RPMI8226 (cell line): ENCODE measurements at places on chromosomes 2 and 18.
A peak's percentile ranks its signal among the peaks of the same experiment; 100 is the strongest.

GRCh38 chr2:148674063-148675020, 29.8 kb downstream of the EPC2 start:
- DNase-seq = peak; percentile 57

DNA sequence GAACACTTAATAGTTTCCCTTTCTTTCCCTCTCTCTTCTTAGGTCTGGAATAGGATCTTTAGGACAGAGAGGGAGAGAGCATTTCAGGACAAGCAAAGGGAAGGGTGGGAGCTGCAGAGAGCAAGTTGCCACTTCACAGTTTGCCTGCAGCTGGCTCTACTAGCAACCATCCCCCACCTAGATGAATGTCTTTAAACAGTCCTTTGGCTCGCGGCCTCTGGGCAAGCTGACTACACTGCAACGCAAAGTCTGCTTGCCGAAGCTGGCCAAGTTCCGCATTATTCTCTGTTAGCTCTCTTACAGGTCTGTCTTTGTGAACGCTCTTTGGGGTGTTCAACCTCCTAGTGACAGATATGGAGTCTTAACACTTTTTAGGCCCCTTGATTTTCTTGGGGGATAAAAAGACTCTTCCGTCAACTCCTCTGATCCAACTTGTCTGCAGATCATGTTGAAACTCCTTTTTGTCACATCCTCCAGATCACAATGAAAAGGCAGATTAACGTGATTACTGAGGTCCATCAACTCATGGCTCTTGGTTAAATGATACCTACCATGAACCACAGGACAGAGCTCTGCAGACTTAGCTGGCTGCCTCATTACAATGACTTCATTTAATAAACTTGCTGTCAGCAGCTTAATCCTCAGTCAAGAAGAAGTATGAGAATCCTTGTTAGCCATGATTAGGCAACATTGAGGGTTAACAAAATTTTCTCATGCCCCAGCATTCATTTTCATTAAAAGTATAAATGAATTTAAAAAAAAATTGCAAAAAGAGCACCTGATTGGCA, 74.6 kb downstream of the SLC4A3 start:
- peak; percentile 7 for DNase-seq

DNA sequence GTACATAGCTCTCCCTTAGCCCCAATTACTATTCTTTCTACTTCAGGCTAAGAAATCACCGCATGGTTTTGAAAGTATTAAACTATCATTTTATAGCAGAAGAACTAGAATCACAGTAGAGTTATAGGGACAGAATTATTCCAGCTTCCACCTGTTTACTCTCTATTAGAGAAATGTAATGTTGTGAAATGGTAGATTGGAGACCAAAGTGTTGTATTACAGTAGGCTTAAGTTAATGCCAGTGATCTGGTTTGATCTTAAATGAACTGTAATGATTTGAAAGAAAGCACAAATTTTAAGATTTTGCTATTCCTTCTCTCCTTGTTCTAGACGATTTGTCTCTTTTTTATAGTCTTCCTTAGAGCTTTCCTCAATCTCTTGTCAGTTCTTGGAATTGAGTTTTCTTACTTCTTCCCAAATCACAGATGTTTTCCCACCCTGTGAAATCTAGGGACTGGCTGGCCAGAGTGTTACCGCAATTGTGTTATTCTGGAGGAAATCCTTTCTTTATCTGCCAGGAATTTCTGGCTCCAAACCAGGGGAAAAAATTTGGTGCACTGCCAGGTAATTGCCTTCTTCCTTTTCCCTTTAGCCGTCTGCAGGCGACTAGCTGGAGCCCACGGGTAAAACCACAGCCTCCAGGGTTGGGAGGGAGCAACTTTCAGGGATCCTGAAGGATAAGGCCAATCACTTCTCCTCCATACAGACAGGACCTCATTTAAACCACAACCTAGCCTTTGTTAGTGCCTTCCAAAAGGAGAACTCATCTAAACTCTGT, 51.7 kb downstream of the NOP58 start:
- DNase-seq = no peak

GRCh38 chr2:74849228-74849892, 15.4 kb downstream of the HK2 start:
- DNase-seq = peak; percentile 13

DNA sequence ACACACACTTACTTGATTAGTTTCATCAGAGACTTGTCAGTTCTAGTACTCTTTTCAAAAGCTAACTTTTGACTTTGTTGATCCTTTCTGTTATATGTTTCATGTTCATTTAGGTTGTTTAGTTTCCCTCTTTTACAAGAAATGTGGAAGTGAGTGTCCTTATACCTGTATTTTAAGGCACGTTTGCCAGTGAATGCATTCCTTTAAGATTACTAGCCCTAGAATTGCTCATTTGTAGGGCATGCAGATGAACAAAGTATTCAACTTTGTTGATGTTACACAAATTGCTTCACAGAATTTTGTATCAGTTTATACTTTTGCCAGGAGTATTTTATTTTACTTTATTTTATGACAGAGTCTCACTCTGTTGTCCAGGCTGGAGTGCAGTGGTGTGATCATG, 6.3 kb downstream of the IL1RL2 start:
- DNase-seq = no peak
